T follicular helper cell (primary cell): ENCODE measurements at places on chromosomes 12 and 14.

DNA sequence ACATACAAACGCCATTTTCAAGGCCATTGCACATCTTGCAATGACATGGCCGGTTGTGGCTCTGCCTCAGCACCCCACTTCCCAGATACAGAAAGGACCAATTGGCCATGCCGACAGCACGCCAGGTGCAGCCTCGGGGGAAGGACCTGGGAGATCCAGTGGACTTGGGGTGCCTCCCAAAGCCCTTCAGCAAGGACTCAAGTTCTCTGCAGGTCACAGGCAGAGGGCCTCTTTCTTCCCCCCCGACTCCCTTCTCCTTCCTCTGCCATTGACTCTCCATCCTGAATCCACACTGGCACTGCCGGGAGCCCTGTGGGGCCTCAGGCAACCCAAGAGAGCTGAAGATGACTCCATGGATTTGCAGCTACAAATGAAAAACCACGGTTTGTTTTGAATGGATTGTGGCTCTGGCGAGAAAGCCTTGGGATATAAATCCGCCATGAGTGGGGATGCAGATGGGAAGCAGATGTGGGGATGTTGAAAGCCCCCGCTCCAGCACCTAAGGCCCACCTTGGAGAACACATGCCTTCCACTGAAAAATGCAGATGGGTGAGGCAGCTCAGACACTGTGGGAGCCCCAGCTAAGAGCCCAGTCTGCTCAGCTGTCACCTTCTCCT is 35.1 kb upstream of the LTBP2 start:
- DNase-seq, result no peak

DNA sequence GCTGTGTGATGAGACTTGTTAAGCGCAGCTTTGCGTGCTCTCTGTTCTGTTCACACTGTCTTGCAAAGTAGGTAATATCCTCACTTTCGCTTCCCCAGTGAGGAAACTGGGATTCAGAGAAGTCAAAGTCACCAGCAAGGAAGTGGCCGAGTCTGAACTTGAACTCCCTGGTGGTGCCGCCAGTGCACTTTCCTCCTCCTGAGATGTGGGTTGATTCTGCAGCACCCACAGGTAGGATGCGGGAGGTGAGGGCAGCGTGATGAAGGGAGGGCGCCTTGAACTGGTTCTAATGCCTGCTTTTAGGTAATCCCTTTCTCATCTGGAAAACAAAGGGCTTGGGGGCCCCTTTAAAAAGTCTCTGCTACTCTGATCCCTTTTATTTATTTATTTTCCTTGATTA is 54.9 kb upstream of the IGF1 start:
- no peak for DNase-seq

GRCh38 chr12:103912069-103912468 is 18.1 kb upstream of the HSP90B1 start:
- DNase-seq, result no peak

- DNase-seq, result no peak
These were observed 7.9 kb downstream of the OR10P1 start for GRCh38 chr12:55644591-55644990.

DNA sequence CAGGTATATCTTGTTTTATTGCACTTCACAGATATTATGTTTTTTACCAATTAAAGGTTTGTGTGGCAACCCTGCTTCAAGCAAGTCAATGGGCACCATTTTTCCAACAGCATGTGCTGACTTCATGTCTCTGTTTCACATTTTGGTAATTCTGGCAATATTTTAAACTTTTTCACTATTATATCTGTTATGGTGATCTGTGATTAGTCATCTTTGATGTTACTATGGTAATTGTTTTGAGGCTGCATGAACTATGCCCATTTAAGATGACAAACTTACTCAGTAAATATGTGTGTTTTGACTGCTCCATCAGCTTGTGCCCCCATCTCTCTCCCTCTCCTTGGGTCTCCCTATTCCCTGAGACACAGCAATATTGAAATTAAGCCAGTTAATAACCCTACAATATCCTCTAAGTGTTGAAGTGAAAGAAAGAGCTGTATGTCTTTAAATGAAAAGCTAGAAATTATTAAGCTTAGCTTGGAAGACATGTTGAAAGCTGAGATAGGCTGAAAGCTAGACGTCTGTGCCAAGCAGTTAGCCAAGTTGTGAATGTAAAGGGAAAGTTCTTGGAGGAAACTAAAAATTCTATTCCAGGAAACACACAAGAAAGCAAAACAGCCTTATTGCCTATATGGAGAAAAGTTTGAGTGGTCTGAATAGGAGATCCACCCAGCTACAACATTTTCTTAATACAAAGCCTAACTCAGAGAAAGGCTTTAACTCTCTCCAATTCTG is 365.1 kb downstream of the ATP23 start:
- no peak for DNase-seq

DNA sequence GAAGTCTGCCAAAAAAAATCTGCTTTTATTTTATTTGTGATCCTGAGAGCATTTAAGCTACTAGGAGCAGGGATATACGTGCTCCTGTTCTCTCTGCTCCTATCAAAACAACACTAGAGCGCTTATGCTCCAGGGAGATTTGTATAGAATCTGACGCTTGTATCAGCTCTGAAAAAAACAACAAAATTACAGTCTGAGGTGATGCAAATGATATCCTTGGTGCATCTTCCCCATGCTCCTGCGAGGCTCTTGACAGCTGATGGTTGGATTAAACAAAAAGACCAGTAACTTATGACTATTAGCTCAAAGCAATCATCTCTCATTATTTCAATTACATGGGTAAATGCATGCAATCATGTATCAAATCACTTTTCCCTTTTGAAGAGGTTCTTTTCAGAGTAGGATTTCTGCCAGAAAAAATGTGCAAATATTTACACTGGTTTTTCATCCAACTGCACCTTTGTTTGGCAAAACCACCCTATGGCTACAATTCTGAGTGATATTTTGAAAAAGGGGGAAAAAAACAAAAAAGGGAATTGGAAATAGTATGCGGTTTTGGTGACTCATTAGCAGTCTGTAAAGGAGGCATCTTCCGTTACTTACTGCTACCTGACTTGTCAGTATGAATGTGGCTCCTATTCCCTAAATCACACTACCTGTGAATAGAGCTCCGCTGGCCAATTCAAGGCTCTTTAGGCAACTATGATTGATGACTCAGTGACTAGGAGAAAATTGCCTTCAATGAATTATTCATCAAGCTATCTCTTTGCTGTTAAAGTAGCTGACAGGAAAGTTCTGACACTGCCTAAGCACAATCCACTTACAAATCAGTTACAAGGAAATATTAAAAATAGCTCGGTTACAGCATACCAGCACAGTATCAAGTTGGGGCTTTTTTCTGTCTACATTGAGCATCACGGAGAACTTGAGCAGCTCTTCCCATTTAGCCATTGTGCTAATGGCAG is 450.0 kb downstream of the FOXG1 start:
- DNase-seq, result no peak

- DNase-seq, result no peak
These were observed 9.6 kb upstream of the IFI27L2 start for GRCh38 chr14:94139006-94139405.

DNA sequence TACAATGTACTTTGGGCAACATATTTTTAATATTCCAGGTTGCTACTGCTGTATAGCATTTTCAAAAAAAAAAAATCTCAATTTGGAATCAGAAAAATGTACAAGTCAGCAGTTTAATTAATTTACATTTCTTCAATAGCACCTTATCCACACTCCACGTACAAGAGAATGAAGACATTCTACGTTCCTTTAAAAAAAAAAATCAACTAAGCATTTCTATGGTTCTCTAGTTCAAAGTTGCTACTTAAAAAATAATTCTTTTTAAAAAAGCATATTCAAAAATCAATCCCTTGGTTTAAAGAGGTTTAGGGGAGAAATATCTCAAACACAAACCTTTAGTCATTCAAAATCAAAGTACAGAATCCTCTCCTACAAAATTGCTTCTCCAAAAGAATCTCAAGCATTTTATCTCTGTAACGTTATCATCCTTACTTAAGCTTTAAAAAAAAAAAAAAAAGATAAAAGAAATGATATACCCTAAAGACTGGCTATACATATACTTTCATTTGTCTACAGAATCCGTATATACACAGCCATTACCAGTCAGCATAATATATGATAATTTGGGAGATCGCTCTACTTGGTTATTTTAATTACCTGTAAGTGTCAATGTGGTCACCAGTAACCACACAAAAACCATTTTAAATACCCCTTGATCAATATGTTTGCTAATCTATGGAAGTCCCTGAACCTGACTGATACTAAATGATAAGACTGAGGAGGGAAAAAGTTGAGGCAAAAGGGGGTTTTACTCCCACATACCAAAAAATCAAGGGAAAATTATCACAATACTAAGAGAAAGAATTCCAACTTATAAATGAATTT is 2.7 kb downstream of the MED13L start:
- DNase-seq, result no peak

GRCh38 chr12:122021193-122021821 is 377 bp upstream of the BCL7A start:
- DNase-seq, result no peak

GRCh38 chr12:2999265-2999841 is 40.2 kb downstream of the TEAD4 start:
- no peak for DNase-seq

DNA sequence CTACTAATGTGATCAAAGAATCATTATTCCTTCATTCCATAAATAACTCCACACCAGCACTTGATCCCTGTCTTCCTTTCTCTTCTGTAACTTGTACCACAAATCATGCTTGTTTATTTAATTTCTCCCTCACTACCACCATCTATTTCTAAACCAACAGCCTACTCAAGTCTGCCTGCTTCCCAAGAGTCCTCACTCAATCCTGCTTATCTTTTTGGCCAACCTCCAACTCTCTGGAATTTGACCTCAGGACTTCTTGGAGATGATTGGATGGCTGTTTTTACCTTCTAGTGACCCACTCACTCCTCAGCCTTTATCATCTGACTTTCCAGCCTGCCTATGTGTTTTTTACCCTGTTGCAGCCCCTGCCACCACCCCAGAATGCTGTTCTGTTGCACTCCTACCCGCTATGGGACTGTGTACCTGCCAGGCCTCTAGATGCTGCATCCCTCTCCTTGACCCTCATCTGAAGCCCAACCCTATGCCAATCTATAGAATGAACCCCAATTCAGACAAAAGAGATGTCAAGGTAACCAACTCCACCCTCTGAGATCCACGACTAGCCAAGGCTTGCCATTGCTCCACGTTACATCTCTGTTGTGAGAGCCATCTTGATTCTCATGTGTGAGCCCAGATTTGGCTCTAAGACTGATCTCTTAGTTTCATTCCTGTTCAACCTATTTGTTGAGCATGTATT is 150.2 kb upstream of the PLEKHG7 start:
- no peak for DNase-seq

- no peak for DNase-seq
These were observed 13.4 kb downstream of the BTBD6 start for GRCh38 chr14:105261781-105262180.

- no peak for DNase-seq
These were observed 4.6 kb downstream of the MARCHF9 start for GRCh38 chr12:57759360-57759980.
